ENCODE measurements at places on chromosomes 16 and 17.

DNA sequence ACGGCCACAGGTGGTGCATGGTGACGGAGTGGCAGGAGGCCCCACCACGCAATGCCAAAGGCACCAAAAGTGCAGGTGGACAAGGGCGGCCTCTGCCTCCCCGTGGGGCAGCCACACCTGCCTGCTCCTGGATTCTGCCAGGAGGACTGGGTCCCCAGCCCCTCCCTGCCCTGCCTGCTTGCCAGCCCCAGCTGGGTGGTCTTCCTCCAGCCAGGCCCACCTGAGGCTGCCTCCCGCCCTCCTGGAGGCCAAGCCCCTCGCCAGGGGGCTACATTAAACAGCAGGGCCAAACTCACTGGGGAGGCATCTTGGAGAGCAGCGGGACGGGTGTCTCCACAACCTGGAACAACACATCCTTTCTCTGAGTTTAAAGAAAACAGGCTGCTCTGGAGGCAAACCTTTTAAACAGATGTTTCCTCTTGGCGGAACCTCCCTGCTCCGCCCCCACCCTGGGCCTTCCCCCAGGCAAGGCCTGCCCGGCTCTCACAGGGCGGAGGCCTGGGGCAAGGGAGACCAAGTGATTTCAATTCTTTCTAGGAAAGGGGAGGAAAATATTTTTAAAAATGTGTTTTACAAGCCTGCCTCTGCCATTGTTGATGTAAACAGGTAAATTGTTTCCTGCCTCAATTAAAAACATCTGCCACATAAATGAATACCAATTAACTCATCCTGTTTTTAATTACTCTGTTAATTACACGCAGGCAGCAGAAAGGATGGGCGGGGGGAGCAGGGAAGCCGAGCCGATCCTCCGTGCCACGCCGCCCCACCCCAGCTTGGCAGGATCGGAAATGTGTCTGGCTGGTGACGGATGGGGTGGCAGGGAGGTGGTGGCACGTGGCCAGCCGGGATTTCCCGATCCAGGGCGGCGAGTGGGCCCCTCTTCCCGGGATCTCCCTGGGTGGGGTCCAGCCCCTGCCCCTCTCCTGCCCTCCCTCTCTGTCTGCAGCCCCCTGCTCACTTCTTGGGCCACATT, 54.4 kb upstream of the PABPN1L start:
- peaks cover 8% of the 10 kb centered on the region for H3K27me3 ChIP-seq
- no peaks in the 10 kb centered on the region for H3K36me3 ChIP-seq
- H3K4me1 ChIP-seq: no peaks in the 10 kb centered on the region
- DNase-seq: no peak

GRCh38 chr17:28958820-28959455, 7.6 kb upstream of the PHF12 start:
- peaks cover 1% of the 10 kb centered on the region for H3K4me1 ChIP-seq
- H3K36me3 ChIP-seq: no peaks in the 10 kb centered on the region
- H3K27ac ChIP-seq: no peak overlapping the region
- DNase-seq: no peak

- no peaks in the 10 kb centered on the region for H3K4me1 ChIP-seq
- DNase-seq: no peak
- no peaks in the 10 kb centered on the region for H3K27me3 ChIP-seq
- no peak overlapping the region for H3K27ac ChIP-seq
Observed at GRCh38 chr16:60582528-60582927, 1453.7 kb downstream of the CDH8 start.

DNA sequence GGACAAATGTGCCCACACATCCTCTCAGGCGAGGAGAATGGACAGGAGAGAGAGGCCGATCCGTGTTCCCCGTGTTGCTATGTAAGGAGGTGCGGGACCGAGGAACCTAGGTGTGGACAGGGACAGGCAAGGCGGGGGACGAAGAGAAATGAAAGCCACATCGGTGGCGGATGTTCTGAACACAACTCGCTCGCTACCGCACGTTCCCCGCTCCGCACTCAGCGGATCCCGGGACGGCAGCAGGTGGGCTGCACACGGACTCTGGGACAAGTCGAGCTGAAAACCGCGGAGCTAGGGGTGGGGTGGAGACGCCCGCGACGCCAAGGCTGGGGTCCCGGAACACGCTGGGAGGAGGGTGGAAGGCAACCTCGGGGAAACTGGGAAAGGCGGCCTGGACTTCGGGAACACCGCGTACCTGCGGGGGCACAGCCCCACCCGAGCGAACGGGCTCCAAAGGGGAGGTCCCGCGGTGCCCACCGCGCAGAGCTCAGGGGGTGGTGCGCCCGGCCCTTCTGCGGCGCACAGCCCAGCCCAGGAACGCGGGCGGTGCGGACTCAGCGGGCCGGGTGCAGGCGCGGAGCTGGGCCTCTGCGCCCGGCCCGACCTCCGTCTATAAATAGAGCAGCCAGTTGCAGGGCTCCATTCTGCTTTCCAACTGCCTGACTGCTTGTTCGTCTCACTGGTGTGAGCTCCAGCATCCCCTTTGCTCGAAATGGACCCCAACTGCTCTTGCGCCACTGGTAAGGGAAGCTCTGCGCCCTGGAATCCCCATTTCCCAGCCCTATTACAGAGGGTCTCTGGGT, at the start of gene MT1E:
TSS of gene MT1E (plus strand) at position 642 of the 803 bp plus-strand sequence. CDS start at position 713, 71 bp downstream.
- H3K36me3 ChIP-seq: peaks cover 2% of the 10 kb centered on the region
- H3K4me1 ChIP-seq: peaks cover 17% of the 10 kb centered on the region
- peaks cover 11% of the 10 kb centered on the region for H3K27me3 ChIP-seq

All from naive thymus-derived CD8-positive, alpha-beta T cell (primary cell).